ENCODE measurements at places on chromosomes 3 and 15.

GRCh38 chr3:43736558-43737440, 46.1 kb downstream of the ABHD5 start:
- DNase-seq: no peak

- no peak for DNase-seq
Observed at GRCh38 chr3:104316118-104316517, 1050.6 kb upstream of the ALCAM start.

- no peak for DNase-seq
Observed at GRCh38 chr15:39459548-39459947, 121.3 kb upstream of the THBS1 start.

GRCh38 chr3:49899815-49900214, 3.9 kb downstream of the MST1R start:
- DNase-seq: peak; percentile 58

DNA sequence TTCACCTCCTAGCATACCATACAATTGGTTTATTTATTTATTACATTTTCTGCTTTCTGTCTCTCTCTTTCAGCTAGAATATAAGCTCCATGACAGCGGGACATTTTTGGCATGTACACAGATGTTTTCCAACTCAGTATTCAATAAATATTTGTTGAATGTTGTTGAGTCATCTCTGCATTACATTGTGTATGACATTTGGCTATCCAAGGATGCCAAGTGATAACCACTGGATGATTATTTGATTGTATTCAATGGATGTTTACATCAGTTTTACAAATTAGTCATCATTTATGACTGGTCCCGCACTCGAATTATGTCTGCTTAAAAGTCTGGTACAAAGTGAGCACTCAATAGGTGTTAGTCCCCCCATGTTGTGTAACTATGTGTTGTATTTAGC, 49.5 kb upstream of the STXBP5L start:
- no peak for DNase-seq

GRCh38 chr3:185362850-185363661, at the start of gene MAP3K13:
TSS of gene MAP3K13 (plus strand) at chr3:185363136. CDS start at chr3:185428582, 65,446 bp downstream.
- DNase-seq: peak; percentile 84

- DNase-seq: no peak
Observed at GRCh38 chr3:17213102-17213501, 328.3 kb downstream of the PLCL2 start.

- DNase-seq: no peak
Observed at GRCh38 chr3:46114323-46114988, 87.2 kb upstream of the XCR1 start.

DNA sequence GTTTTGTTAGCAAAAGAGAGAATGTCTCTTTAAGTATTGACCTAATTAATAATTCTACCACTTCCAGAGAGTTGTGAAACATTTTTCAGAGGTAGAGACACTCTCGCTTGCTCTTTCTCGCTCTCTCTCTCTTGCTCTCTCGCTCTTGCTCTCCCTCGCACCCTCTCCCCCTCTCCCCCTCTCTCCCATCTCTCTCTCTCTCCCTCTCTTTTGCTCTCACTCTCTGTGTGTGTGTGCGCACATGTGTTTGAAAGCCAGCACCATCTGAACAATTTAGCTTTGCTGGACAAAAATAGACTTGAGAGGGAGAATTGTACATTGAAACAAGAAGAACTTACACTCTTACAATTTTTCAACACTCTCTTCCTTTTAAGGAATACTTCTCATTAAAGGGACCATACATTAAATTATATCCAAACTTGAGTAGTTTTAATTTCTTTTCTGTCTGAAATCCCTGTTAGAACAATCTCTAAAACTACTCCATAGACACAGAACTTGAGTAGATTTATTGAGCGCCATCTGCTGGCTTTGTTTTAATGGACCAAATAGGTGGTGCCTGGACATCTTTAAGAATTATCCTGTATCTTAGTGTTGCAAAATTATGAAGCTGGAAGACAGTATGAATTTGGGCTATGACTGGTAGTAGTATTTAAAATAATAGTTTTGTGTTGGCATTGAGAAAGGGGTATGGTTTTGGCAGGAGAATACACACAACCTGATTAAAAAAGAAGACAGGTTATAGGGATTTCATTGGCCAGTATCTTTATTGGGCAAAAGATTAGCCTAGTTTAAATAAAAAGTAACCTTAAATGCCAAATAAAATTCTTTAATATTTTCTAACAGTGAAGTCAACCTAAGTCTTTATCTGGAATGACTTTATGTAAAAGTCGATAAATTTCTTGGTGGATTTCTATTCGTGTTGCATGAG, 124.6 kb downstream of the AKAP13 start:
- peak; percentile 24 for DNase-seq

DNA sequence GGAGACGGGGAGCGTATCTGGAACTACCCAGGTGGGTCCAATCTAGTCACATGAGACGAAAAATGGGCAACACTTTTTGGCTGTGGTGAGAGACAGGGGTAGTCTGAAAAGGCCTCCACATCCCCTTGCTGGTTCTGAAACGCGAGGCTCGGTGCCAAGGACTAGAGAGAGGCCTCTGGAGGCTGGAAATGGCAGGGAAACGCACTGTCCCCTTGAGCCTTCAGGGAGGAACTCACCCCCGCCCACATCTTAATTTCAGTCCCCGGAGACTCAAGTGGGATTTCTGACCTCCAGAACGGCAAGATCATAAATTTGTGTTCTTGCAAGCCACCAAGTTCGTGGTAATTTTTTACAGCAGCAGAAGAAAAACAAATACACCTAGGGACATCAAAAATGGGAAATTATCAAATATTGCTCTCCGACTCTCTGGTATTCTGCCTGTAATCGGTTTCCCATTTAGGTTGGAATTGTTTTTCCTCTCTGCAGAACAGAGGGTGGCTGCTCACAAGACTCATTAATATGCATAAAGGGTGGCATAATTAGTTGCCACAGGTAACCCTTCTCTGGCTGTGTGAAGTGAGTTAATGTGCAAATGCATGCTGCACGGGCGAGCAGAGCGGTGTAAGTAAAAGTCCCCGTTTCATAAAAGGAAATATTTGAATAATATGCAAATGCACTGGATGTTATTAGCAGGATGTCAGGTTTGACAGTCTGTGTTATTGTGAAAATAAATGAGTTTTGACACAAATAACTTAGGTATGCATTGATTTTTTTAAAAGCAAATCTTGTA, 185.7 kb downstream of the ARRDC4 start:
- no peak for DNase-seq

- no peak for DNase-seq
Observed at GRCh38 chr15:70308735-70309434, 211.2 kb upstream of the TLE3 start.

DNA sequence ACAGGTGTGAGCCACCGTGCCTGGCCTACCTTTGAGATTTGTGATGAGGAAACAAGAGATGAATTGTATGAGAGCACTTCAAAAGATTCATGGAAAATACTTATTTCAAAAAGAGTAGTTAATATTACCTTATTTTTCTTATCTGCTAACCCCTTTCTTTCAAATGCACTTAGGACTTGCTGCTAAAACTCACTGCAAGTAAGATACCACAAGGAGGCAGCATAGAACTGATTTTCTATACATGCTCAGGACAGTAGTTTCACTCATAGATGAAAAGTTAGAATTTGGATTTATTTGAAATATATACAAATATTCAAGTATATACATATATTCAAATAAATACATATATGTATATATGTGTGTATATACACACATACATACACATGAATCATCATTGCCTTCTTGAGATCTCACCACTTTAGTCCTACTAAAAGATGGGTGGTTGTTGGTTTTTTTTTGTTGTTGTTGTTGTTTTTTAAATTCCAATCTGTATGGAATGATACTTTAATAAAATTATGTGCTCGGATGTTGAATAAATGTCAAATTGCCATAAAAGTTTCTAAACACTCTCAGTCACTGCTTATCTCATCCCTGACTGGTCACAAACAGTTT, 2.4 kb downstream of the CCNDBP1 start:
- peak; percentile 51 for DNase-seq

DNA sequence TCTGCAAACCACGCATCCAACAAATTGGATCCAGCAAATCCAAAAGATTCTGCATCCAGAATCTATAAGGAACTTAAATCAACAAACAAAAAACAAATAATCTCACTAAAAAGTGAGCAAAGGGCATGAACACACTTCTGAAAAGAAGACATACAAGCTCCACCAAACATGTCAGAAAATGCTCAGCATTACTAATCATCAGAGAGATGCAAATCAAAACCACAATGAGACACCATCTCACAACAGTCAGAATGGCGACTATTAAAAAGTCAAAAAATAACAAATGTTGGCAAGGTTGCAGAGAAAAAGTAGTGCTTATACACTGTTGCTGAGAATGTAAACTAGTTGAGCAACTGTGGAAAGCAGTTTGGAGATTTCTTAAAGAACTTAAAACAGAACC, 21.6 kb upstream of the SLC25A36 start:
- DNase-seq: no peak

DNA sequence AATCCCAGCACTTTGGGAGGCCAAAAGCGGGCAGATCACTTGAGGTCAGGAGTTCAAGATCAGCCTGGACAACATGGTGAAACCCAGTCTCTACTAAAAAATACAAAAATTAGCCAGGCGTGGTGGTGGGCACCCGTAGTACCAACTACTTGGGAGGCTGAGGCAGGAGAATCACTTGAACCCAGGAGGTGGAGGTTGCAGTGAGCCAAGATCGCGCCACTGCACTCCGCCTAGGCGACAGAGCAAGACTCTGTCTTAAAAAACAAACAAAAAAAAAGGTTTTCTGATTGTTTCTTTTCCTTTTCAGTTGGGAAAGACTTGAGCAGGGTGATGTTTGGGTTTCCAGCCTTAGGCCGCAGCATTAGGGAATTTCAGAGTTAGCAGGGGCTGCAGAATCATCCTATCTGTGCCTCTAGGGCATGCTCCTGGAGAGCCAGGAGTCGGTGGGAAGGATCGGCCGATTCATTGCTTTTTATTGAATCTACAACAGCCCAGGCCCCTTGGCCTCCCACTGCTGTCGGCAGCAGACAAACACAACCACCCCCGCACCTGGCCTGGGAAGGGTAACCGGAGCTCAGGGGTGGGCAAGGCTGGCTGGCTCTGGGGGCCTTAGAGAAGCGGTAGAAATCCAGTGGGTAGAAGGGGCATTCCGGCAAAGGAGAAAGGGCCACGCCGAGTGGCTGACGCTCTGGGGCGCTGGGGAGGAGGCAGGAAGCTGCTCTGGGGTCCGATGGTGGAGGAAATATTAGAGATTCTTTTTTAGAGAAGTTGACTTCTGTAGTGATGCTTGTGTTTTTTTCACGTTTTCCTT, 6.3 kb downstream of the CHAC1 start:
- no peak for DNase-seq

GRCh38 chr3:178120367-178120766, 415.9 kb upstream of the KCNMB2 start:
- no peak for DNase-seq

- peak; percentile 78 for DNase-seq
Observed at GRCh38 chr15:68875377-68876116, 54.8 kb upstream of the SPESP1 start.

DNA sequence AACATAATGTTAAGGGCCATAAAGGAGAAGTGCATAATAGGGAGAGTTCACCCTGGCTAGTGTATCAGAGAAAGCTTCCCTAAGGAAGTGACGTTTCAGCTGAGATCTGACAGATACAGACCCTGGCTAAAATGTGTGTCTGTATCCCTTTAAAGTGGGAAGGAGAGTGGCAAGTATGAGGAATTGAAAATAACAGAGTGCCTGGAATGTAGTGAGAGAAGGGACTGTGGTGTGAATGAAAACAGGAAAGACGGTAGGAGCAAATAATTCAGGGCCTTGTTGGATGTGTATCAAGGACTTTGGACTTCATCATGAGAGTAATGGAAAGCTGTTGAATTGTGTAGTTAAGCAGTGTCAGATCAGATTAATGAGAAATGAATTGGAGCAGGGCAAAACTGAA, 30.5 kb downstream of the NEO1 start:
- peak; percentile 16 for DNase-seq

- DNase-seq: no peak
Observed at GRCh38 chr3:173913397-173913796, 515.9 kb downstream of the NLGN1 start.

- no peak for DNase-seq
Observed at GRCh38 chr3:188037195-188037718, 116.7 kb upstream of the LPP start.

DNA sequence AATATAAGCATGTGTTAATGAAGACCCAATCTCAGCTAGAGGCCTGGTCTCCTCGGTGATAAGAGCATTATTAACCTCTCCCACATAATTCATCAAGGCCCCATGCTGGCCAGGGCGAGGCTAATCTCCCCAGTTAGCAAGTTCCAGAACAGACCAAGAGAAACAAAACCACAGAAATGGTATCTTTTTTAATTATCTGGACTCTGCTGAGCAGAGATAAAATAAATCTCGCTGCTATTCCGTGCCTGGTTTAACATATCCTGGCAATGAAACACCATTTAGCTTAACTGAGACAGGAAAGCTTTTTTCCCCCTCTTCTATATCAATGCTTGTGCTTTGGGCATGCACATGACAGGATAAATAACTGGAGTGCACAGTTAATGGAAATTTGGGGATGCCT, 72.5 kb upstream of the ARHGEF3 start:
- peak; percentile 36 for DNase-seq

DNA sequence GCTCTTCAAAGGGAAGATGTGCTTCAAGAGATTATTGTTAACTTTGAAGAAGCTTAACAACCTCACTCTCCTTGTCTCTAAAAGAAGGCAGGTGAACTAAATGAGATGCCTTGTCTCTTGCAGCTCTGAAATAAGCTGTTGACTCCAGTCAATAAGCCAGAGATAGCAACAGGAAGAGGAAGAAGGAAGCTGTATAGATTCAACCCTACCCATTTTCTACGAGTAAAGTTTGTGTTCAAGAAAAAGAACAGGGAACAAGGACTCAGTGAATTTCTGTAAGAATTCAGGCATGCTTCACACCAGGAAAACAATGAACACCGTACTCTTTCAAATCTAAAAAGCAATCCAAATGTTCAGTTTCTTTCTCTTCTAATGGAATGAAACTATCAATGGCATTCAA, 503.5 kb downstream of the MAGI1 start:
- no peak for DNase-seq

DNA sequence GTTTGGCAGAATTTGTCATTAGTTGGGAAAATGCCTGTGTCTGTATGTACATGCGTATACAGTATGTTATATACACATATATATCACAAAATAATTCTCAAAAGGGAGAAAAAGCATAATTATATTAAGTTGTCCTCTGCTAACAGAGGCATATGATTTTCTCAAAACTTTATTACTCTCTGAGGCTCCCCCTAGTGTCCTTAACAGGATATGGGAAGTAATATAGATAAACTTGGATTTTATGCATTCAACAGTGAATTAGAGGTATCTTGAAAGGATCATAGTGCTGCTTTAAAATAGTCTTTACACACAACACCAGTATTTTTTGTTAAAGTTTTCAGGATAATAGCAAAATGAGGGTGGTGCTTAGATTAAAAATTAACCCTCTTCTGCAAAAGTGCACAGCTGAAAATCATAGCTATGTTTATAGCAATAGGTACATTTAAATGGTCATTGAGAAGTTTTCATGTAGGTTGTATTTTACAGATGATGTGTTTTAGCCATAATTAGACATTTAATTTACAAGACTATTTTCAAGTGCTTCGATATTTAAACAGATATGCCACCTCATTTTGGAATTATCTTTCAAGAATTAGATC, 454.0 kb upstream of the ROBO2 start:
- DNase-seq: peak; percentile 34

GRCh38 chr3:181699171-181699903, 12.4 kb upstream of the SOX2 start:
- no peak for DNase-seq
